Upper lobe of left lung (tissue), 6 donors: ENCODE measurements at places on chromosomes 1 and 21.

DNA sequence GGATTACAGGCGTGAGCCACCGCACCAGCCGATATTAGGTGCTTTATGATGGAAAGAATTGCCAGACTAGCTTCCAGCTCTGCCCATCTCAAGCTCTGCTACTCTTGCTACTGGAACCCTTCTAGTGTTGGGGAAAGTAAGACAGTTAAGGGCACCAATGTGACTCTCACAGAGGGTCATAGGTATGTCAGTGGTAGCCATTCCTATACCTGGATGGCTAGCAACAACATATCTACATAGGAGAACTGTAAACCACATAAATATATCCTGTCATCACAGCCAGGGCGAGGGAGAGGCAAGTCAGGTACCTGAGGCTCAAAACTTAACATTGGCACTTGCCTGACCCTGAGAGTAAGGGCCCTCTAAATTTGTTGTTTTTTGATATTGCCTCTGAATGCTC lies 1.7 kb upstream of the RHOU start:
- no peak for DNase-seq

DNA sequence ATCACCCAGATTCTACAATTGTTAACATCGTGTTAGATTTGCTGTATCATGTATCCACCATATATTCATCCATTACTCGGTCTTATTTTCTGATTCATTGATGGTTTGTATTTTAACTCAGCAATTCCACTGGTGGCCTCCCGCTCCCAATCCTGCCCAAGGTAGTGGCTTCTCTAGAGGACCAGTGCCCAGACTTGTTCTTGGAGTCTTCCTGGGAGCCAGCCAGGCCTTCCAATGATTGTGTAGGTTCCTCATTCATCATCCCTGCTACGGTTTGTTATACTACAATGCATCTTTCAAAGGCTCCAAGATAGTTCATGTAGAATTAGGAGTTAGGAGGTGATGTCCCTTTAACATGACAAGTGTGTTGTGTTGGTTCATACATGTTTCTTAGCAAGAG lies 451.1 kb downstream of the SETD4 start:
- no peak for DNase-seq

DNA sequence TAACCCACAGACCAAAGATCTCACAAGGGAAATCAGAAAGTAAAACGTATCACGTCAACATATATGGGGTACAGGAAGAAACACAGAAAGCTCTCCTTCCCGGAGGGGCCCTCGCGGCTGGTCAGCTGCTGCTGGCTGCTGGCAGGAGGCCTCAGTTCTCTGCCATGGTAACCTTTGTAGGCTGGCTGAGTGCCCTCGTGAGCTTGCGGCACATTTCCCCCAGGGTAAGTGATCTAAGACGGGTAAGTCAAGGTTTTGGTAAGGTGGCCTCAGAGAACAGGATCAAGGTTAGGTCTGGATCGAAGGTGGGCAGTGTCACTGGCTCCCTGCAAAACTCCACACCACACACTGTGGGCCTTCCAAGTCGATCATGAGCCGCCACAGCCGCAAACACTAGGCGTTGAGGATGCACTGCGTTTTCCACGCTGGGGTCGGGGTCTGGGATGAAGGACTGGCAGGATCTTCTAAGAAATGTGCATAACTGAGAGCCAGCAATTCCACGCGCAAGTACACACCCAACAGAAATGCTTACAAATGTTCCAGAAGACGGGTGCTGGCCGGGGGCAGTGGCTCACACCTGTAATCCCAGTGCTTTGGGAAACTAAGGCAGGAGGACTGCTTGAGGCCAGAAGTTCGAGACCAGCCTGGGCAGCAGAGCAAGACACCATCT lies 33.9 kb downstream of the WDR4 start:
- no peak for DNase-seq

GRCh38 chr21:16502273-16502672 lies 772.5 kb downstream of the USP25 start:
- no peak for DNase-seq

GRCh38 chr1:116820369-116820768 lies 66.1 kb downstream of the CD2 start:
- DNase-seq, result no peak

DNA sequence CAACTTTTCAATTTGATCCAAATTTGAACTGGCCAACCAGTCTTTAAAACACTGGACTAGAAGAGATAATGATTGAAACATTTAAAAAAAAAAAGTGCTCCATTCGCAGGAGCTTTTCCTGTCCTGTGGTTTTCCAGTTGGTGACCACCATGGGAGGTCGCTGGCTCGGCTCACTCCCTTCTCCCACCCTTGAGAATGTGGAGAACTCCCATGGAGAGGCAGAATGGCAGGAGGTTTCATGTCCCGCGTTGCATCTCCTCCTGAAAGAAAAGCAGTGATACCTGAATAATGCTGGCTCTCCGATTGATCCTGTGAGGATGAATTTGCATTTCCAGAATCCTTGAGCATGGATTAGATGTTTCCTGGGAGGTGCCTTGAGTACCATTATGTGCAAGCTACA lies 16.5 kb upstream of the MPZL1 start:
- DNase-seq, result peak; percentile 15

DNA sequence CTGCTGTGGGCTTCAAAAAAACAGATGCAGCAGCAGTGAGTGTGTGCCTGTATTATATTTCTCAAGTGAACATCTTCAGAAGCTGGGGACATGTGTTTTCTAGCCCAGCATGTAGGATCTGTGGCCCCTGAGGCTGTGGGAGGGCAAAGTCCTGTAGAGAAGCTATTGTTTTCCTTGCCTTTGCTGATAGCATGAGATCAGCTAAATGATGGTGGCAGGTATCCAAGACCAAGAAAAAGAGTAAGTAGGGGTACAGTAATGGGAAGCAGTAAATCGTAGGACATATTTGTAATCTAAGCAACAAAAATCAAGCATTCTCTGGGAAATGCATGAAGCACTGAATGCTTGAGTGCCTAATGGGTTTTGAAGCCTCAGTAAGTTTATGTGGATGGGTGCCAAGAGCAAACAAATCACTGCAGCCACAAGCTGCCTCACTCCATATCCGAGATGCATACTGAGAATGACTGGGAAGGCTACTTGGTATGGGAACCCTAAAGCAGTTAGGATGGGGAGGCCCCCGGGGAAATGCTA lies 98.3 kb downstream of the CD58 start:
- no peak for DNase-seq

GRCh38 chr1:213131851-213132655 lies 81.0 kb downstream of the RPS6KC1 start:
- no peak for DNase-seq

DNA sequence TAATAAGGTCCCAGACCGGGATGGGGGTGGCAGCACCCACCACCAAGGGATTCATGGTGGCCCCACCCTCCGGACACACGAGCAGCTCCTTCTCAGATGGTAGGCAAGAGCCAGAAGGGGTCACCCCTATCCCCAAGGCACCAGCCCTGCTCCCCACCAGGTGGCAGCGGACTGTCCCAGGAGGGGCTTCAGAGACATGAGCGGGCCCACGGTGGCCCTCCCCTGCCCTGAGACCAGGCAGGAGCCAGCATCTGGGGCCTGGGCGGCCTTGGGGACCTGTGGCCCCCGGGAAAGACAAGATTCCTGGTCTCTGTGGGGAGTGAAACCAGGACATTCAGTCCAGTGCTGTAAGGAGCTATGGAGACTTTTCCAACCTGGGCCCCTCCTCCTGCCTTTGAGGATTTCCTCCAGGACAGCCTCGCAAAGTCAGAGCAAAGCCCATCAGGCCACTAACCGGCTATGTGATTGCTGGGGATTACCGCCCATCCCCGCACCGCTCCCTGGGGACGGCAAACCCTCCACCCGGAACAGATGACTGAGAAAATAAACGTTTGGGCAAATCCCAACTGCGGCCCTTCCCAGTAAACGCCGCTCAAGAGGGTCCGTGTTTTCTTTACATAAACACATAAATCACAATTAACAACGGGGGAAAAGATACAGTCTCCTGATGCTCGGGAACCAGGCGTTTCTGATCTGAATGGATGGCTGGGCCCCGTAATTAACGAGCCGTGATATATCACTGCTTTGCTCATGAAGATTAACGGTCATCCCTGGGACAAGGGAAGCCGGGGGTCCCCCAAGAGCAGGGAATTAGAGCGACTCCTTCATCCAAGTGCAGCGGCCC lies 50.9 kb upstream of the ARHGEF16 start:
- DNase-seq, result no peak

GRCh38 chr1:116514708-116515525 lies 55.9 kb downstream of the CD58 start:
- DNase-seq, result peak; percentile 65

GRCh38 chr1:150192012-150192411 lies 42.3 kb downstream of the PLEKHO1 start:
- no peak for DNase-seq

DNA sequence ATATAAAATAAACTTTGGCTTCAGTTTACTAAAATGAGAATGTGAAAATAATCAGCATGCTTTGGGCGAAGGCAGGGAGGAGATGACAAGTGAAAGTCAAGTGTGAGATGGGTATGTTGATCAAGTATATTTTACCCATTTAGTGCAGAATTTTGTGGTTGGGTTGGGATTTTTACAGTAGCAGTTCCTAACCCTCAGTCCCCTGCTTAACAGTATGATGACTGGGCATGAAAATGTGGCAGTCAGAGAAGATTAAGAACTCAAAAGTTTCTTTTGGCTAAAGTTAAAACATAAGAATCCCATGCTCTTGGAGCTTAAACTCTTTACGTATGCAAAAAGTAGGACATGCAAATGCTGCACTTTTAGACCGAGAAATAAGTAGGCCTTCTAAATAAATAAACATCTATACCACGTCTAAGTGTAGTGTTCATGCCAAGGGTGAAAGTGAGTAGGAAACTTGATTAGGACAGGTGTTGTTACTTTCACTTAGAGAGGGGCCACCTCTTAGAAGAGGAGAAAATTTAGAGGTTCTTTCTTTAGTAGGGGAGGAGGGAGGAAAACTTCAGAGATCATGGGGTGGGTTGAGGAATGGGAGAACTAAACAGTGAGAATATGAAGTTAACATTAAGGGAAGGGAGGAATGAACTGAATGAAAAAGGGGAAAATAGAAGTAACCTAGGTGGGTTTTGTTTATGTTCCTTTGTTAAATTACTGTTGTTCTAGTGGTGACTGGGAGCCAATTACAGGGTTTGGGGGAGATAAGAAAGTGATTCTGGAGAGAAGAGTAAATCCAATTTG lies 127.8 kb downstream of the OSBPL9 start:
- no peak for DNase-seq

DNA sequence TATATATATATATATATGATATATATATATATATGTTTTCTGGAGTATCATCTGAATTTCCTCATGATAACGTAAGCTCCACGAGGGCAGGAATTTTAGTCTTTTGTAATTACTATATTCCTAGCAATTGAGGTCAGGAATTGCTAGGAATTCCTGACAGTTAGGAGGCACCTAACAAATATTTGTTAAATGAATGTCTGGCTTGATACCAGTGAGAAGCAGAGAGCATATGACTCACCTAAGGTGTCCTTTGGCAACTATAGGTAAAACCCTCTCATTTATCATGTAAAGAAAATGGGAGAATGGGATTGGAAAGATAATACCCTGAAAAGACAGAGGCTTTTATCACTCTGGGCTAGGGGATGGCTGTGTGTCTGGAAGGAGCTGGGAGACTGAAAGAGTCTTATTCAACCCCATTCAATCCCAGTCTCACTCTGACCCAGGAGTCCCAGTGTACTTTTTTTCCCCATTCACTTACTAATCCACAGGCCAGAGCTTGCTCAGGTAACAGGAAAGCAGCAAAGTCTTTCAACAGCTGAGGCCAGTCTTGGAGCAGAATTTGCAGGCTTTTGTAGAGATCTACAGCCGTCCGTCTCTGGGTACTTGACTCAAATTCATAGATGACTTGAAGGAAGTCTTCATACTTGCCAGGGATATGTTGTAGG lies 71.2 kb downstream of the DAP3 start:
- no peak for DNase-seq

DNA sequence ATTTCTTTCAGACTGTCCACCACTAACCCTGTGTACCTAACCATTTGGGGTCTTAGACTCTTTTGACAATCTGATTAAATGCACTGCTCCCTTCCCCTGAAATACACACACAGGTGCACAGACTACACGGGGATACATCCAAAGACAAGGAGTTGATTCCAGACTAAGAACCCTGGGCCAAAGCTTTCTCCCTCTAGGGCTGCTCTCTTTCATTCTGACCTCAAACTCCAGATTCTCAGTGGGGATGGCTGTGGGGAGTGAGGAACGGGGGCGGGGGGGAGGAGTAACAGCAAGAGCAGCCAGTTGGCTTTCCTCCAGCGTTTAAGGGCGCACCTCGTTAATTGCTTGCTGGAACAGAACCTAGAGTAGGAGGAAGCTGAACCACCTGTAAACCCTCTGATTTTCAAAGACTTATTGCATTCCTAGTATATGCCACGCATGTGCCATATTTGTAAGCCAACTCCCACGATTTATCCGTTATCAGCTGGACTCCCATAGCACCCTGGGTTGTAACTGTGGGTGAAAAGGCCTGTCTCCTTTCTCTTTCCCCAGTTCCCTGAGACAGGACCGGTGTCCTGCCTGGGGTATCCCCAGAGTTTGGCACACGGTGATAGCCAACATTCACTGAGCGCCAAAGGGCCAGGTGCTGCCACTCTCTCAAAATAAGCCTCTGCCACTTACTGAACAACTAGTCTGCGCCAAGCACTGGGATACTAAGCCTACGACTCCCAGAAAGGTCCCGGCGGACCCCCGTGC lies 920 bp downstream of the MTHFR start:
- no peak for DNase-seq

DNA sequence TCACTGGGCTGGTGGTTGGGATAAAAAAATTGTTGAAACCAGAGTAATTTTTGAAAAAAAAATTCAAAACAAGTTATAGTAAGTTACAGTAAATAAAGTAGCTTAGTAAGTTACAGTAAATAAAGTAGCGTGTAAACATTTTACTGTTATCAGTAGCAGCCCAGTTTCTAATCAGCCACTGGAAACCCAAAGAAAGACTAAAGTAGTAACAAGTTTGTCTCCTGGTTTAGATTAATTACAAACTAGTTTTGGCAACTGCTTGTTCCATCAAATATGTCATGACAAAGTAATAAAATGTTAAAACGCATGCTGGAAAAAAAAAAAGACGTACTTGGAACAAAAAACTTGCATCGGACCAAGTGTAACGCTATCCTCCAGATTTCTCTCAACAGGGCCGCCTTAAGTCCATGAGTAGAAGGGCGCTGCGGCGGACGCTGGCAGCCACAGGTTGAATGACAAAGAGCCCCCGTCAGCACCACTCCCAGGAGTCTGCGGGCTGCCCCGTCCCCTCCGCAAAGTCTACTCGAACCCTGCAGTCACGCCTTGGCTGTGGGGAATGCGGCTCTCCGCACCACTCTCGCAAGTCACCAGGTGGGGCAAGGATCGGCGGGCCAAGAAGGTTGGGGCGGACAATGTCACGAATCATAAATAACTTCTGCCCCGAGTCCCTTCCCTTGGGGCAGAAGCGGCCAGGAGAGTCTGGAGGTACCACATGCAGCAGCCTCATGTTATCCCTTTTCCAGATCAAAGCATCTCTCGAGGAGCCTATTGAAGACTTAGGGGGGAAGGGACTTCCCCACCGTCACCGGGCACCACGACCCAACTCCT lies 837 bp downstream of the SLC16A1 start:
- DNase-seq, result peak; percentile 32

- DNase-seq, result no peak
Observed at GRCh38 chr1:93813076-93813475, 65.9 kb downstream of the DNTTIP2 start.
